Ecto neural progenitor cell (in vitro differentiated cells): ENCODE measurements at places on chromosomes 2 and 18.

GRCh38 chr2:88754585-88755320 is 63.3 kb downstream of the RPIA start:
- no peak for DNase-seq

DNA sequence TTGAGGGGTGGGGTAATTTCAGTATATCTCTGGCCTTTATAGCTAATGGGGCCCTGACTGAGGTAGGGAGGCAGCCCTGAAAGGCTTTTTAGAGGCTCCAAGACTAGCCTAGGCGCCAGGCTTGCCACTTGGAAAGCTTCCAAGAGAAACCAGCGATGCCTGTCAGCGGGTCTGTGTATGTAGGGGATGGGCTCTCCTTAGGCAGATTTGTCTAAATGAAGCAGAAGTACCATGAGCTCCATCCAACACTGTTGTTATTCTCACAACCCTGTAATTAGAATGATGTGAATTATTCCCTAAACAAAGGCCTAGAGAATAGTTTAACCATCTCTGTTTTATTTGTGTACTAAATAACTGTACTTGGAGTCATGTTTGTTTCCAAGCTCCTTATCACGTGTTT is 138.1 kb downstream of the B3GNT2 start:
- no peak for DNase-seq

- no peak for DNase-seq
Observed at GRCh38 chr2:172169611-172170010, 66.9 kb upstream of the DLX2 start.

GRCh38 chr2:149648282-149649030 is 60.9 kb upstream of the MMADHC start:
- no peak for DNase-seq

GRCh38 chr18:72360634-72361033 is 183.5 kb downstream of the CBLN2 start:
- no peak for DNase-seq

DNA sequence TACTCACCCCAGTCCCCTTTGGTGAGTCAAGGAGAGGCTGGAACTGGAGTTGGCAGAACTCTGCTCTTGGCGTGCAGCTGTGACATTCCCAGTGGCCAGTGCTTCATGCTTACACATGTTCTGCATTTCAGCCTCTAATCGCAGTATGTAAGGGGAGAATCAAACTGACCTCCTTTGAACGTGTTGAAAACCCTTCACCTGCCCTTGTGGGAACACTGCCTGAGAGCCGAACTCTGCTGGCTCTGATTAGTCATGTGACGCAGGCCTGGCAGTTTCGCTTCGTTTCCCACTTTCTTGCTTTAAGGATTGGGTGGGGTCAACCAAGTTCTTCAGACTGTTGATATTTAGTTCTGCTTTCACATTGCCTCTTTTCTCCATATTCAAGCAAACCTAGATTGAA is 173.8 kb upstream of the BCL2L11 start:
- DNase-seq, result no peak

DNA sequence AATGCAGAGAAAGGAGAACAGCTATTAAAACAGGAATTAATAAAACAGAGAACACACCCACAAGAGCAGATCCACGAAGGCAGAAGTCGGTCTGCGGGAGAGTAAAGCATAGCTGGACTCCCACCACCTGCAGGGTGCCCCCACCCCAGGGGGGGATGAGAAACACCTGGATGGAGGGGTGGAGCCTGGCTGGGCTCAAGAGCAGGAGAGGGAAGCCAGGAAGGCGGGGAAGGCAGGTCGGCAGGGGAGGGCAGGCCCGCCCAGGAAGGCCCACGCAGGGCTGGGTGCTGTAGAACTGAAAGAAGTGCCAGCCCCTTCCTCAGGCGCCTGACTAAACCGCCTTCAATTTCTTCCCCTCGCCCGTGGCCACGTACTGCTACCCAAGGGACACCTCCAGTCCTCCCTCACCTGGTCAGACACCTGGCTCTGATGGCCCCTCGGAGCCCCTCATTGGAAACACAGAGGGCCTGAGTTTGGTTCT is 175.4 kb downstream of the HDAC4 start:
- no peak for DNase-seq

DNA sequence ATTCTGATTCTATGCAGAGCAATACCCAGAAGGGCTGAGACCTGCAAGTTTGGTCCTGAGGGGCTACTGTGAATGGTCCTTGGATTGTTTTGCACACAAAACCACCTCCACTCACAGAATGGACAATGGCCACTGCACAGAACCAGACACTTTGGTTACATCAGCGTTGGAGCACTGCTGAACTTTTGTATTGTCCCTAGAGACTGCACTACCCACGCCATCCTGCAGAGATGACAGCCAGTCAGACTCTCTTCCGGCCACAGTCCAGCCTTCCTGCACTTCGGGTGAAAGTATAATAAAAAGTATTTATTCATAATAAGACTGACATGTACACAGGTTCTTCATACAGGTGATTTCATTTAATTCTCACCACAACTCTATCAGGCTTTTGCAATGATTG is 35.7 kb downstream of the CELF4 start:
- no peak for DNase-seq
